Activated CD4-positive, alpha-beta T cell treated with anti-CD3 and anti-CD28 coated beads, Interleukin-2, amount 50 U/mL, for 16 hours (primary cell): ENCODE measurements at places on chromosomes 12 and 14.
A peak's percentile ranks its signal among the peaks of the same experiment; 100 is the strongest.

GRCh38 chr12:93502802-93503623 is 35.7 kb downstream of the MRPL42 start:
- peak; percentile 42 for DNase-seq

- no peak for DNase-seq
Observed at GRCh38 chr12:104598342-104599271, 141.9 kb downstream of the CHST11 start.

GRCh38 chr14:84959851-84960520 is 570.0 kb upstream of the FLRT2 start:
- no peak for DNase-seq

DNA sequence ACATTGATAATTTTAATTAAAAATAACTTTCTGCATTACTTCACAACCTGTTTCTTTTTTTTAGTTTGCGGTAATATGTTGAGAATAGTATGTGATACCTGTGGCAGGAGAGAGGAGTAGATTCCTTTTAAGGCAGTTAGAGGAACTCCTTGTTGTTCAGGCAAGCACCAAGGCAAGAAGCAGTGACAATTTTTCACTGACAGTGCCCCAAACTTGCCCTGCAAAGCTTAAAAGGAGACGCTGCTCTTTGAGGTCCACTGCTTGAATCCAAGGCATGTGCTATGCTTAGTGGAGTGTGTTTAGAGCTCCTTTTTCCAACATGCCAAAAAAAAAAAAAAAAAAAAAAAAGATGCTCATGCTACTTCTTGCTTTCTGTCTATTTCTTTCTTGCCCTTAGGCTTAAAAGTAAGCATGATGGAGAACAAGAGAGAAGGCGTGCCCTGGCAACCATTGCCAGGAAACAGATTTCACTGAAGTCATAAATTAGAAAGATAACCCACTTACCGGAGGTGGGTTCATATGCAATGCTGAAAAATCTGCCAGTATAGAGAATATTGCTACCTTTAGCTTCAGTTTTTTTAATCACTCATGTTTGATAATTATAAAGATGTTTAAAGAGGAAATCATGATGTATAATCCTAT is 58.3 kb upstream of the DYRK2 start:
- DNase-seq: no peak

- no peak for DNase-seq
Observed at GRCh38 chr14:33465846-33466700, 484.8 kb downstream of the EGLN3 start.
